ENCODE measurements at places on chromosomes 16 and 17. TPM values are rescaled to one million over a fixed set of nuclear protein-coding genes. Genes with fewer than 3 reads are reported as not detected.

The MYLK3 gene
- total RNA-seq, result 9.1 TPM

- DNase-seq, result no peak
Observed at GRCh38 chr16:13439766-13440165, 480.2 kb upstream of the ERCC4 start.

GRCh38 chr16:90001761-90002503 is 17.3 kb downstream of the DBNDD1 start:
- DNase-seq, result no peak

DNA sequence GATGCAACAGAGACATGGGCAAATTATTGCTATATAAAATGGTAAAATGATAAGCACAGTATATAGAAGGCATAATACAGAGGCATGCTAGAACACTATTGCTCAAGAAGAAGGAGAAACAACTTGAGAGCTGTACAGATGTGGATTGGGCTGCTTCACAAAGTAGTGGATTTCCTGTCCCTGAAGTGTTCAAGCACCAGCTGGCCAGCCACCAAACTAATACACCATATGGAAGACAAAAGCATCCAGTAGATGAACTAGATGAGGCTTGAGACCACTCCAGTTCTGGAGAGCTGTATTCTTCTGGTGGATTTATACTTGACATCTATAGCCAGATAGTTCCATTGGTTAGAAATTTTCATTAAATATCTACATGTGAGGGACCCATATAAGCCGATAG is 134.1 kb upstream of the GNAO1 start:
- no peak for DNase-seq

- DNase-seq, result no peak
Observed at GRCh38 chr16:57401943-57402640, 2.5 kb upstream of the CCL17 start.

- no peak for DNase-seq
Observed at GRCh38 chr17:41116297-41116696, 1.9 kb downstream of the KRTAP4-11 start.

All from G401 (cell line).